ENCODE measurements at places on chromosomes 5 and 9.
A peak's percentile ranks its signal among the peaks of the same experiment; 100 is the strongest.

DNA sequence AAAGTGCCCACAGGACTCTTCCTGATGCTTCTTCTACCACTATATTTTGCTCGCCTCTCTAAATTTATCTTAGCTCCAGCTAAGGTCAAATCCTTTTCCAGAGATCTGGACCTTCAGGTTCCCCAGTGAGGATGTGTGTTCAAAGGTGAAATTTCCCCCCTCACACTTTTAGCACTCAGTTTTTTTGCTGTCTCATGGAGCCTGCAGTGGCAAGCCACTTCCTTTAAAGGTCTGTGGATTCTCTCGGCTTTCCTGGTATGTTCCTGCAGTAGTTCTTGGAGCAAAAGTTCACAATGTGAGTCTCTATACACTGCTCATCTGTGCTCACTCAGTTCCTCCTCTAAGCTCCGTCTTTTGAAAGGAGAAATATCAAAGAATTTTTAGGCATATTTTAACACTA is 181.4 kb downstream of the LURAP1L start:
- no peak for DNase-seq

DNA sequence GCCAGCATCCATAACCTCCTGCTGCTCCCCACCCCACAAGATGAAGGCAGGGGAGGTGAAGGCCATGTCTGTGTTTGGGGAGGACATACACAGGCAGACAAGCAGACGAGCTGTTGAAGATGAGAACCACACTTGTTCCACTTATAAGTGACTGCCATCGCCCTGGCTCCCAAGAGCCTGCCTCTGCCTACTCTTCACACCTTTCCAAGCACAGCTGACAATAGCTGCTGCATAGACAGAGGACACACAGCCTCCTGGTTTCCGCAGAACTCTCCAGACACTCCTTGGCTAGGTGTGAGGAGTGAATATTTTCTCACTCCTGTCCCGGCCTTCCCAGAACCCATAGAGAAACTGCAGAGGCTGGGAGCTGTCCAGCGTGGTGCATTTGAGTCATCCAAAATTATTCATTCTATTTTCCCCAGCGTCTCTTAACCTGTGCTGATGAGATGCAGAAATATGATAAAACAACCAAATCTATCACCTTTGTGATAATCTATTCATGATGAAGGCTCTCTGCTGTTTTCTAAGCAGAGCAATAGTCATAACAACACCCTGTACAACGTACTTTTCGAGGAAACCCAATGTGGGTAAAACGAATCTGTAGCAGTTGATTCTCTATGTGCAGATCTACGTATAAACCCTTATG is 24.7 kb downstream of the KLF9 start:
- DNase-seq = no peak

- DNase-seq = peak; percentile 17
Observed at GRCh38 chr5:71533615-71534014, 53.5 kb upstream of the MCCC2 start.

DNA sequence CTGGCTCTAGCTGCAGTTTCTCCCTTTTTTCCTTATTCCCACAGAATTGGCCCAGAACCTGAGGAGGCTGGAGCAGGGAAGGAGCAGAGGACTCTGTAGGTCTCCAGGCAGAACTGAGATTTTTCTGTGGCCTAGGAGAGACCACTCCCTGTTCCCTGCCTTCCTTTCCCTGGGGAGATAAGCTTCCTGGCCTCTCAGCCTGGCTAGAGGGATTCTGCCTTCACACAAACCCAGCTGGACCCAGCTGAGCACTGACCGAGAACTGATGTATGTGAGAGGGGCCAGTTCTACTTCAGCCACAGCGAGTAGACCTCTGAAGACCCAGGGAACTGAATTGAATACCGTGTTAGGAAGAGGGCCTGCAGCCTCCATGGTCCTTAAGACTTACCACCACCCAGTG is 48.0 kb downstream of the RUSC2 start:
- DNase-seq = no peak

- DNase-seq = no peak
Observed at GRCh38 chr5:157294407-157295091, 28.6 kb downstream of the CYFIP2 start.

GRCh38 chr5:132022737-132023136 is 11.3 kb upstream of the ACSL6 start:
- no peak for DNase-seq

- DNase-seq = no peak
Observed at GRCh38 chr9:70753311-70753710, 338.9 kb upstream of the KLF9 start.

DNA sequence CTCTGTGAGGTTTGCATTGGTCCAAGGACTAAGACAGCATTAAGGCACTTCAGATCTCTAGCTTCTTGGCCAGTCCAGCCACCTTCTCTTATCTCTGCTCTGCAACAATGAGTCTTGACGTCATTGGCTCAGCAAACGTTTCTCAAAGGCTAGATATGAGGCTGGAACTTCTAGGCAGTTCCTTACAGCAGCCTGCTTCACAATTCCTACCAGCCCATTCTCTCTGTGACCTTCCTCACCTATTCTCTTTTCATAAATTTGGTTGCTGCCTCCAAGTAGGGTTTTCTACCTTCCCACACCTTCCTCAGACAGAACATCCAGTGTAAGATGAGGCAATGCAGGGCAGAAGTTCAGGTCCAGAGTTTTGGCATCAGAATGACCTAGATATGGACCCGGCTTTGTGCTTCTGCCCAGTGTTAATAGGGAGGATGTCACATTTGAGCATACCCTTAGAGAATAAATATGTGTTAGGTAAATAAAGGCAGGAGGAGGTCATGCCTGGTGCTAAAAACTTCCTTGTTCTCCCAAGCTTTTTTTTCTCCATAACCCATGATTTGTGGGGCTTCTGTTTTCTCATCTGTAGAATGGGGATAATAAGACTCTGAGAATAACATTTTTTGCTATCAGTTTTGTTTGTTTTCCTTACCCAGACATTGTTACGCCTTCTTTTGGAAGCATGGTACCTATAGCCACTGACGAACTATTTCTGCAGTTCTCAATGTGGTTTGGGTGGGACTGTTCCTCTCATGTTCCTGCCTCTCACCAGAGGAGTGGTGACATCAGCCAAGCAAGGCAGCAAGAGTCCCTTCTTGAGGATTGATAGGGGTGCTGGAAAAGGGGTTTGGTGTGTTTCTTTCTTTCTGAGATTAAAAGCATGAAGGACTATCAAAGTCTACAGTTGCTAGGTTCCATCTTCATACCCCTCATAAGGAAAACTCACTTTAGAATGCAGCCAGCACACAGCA is 220.6 kb upstream of the TRIM32 start:
- no peak for DNase-seq

DNA sequence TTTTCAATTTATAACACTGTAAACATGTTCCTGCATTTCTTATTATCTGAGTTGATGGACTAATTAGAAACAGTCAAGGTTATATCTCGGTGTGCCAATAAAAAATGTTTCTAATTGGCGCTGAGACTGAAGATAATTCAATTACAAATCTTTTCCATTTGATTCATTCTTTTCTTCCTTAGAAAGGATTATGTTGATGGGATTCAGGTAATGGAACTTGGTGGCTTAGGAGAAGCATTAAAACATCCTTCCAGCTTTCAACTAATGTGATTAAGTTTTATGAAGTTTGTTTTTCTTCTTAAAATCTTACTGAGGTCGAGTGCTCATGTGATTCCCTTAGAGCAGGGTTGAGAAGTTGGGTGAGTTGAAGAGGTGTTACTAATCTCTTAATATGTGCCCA is 1015.3 kb downstream of the NR2F1-AS1 start:
- no peak for DNase-seq

DNA sequence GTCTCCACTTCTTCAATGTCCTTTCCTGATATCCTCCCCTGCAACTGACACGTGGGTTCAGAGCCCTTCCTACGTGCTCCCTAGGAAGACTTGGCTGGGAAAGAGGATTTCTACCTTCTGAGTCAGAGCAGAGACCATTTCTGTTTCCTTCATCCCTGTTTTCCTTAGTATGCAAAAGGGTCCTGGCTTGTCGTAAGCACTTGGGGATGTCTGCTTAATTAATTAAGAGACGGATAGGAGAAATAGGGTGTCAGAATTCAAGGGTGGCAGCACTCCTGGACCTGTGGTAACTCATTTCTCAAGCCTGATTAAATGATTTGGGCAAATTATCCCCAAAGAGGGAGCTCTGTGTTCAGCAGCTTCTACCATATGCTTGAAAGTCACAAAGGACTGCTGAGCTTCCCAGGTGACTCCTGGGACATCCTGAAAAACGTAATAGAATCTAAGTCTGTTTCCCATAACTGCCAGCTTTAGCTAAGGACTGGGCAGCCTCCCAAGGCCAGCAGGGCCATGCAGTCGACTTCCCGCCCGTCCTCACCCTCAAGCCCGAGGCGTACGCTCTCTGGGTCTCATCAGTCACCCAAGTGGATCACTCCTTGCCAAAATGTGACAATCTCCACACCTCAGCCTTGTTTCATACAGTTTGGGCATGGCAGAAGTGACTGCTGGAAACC is 20.5 kb downstream of the ABCA1 start:
- DNase-seq = no peak

DNA sequence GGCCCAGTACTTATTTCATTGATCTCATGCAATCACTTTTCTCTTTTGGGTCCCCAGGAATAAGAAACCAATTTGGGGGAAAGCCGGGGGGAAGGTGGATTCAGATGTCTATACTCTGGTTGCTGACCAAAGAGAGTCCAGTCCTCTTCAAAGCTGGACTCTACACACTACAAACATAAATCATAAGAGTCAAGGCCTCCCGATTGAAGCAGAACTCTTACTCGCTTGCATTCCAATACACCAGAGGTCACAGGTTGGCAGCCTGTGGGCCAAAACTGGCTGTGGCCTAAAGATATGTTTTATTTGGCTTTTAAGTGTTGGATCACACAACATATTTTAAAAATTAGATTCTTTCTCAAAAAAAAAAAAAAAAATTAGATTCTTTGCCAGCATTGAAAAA is 311.4 kb upstream of the MSX2 start:
- DNase-seq = no peak

GRCh38 chr9:124733964-124734740 is 37.0 kb downstream of the NR6A1 start:
- DNase-seq = no peak

- DNase-seq = no peak
Observed at GRCh38 chr5:154258531-154259217, 68.1 kb downstream of the GALNT10 start.

All from CD8-positive, alpha-beta memory T cell (primary cell).